ENCODE measurements at places on chromosomes 13 and 19.

DNA sequence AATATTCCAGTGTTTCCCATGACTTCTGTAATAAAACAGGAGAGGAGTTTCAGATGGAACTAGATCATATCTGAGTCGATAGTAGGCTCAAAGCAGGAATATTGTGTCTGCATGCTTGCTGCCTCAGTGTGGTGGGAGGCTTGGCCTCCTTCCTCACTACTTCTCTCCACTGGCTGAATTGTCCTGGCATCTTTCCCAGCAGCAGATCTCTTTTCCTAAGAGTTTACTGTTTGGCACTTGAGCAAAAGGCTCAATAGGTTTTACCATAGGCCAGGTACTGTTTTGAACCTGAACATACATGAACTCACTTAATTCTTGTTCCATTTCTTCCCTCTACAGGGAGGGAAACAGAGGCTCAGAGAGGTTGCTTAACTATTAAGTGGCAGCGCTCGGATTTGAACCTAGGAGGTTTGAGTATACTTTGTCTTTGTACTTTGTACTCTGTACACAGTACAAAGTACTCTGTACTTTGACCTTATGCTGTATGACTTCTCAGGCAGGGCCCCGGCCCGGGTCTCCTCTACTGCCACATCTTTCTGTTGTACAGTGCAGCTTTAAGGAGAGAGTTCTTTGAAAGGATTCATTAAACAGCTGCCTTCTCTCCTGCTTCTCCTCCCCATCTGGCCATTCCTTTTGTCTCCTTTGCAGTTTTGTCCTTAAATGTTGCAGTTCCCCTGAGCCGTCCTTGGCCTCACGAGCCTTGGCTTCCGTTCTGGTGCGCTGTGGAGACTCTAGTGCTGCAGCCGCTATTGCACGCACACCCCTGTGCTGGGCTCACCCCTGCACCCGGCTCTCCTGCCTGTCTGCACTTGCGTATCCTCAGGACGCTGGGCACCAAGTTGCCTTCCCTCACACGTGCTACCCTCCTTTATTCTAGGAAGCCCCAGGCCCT lies 8.1 kb downstream of the B3GLCT start:
- DNase-seq: no peak

GRCh38 chr19:43763473-43763939 lies 8.7 kb upstream of the SMG9 start:
- DNase-seq: no peak

DNA sequence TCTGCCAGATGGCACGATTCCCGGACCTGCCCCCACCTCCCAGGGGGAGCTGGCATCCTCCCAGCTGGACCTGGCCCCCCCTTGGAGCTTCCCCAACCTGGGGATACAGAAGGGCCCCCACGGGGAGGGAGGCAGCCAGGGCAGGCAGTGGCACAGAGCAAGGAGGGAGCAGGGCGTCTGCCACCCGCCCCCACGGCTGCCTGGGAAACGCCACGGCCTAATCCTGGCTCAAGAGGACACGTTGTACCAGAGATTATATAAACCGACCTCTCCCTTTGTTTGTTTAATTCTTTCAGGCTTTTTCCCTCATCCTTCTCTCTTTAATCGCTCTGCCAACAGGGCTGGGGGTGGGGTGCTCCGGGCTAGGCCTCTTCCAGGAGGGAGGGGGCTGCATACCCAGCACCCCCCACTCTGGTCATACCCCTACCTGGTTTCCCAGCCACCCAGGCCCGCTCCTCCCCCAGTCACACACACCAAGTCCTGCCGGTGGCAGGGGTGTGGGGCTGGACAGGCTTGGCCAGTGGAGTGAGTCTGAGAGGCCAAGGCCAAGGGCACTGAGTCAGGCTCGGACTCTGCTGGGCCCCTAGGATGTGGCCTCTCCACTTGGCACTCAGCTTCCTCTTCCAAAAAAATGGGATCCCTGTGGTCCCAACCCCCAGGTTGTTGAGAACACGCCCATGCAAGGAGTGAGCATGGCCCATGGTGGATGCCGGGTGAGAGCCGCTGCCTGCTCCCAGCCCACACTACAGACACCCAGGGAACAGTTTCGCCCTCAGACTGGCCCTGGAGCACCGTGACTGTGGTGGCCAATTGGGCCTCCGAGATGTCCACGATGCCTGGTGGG lies 29.5 kb upstream of the NFIC start:
- no peak for DNase-seq

DNA sequence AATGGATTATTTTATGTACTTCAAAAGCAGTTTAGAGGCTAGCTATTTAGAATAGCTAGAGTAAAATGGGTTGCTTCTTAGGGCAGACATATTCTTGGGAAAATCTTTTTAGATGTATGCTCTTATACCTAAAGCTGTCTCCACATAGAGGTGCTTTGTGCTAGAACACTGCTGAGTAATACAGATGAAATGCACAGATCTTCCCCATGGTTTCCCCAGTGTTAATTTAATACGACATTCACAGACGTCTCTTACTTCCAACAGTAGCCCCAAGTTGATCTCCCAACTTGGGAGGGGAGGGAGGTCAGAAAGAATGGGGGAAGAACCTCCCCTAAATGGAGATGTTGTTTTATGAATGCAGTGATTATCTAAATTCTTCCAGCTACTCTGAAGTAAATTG lies 16.9 kb downstream of the NALCN start:
- no peak for DNase-seq

DNA sequence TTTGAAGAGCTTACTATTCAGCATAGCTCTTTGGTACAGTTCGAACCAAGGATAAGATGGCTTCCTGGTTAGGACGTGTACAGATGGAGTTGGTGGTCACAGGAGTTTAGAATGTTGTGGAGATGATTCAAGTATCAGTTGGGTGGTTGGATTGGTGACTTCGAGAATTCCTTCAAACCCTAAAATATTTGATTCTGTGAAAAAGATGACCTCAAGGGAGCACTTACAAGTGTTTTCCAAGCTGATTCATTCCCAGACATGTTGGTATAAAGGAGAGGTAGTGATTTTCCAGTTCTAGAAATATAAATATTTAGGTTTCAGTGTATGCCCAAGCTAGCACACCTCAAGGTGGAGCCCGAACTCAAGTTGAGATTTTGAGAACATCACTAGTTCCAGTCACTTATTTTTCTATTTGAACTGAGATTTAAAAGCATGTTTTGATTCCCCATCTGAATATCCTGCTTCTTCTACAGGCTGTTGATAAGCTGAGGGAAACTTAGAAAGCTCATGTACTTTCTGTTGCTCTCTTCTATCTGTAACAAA lies 306.1 kb downstream of the DCT start:
- DNase-seq: no peak

GRCh38 chr13:80237646-80238045 lies 103.3 kb downstream of the SPRY2 start:
- DNase-seq: no peak

- no peak for DNase-seq
Measured at GRCh38 chr13:110816500-110816899, 98.4 kb downstream of the ANKRD10 start.

GRCh38 chr13:69288026-69288425 lies 819.6 kb upstream of the ATXN8OS start:
- DNase-seq: no peak

GRCh38 chr13:47548294-47548840 lies 452.7 kb downstream of the SUCLA2 start:
- DNase-seq: no peak

GRCh38 chr13:77620138-77620537 lies 77.3 kb upstream of the SLAIN1 start:
- DNase-seq: no peak

DNA sequence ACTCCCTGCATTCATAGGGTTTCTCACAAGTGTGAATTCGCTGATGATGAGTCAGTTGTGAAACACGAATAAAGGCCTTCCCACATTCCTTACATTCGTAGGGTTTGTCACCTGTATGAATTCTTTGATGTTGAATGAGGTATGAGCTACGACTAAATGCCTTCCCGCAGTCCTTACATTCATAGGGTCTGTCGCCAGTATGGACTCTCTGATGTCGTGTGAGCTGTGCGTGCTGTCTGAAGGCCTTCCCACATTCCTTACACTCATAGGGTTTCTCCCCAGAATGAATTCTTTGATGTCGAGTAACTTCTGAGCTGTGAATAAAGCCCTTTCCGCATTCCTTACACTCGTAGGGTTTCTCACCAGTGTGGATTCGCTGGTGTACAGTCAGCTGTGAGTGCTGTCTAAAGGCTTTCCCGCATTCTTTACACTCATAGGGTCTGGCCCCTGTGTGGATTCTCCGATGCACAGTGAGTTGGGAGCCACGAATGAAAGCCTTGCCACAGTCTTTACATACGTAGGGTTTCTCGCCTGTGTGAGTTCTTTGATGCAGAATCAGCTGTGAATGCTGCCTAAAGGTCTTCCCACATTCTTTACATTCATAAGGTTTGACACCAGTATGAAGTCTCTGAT lies 30.5 kb upstream of the COX7A1 start:
- no peak for DNase-seq

DNA sequence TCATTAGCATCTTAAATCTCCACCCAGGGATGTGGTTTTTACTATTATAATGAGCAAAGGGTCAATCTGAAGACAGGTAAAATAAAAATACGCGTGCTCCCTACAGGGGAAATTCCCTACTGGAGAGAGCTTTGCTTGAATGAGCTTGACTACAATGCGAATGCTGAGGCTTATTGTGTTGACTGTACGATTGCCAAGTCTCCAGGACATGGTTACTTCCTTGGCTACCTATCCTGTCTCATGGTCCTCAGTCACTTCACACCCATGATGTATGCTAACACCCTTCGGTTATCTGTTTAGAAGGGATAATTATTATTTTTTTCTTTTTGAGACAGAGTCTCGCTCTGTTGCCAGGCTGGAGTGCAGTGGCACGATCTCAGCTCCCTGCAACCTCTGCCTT lies 61.7 kb downstream of the ZNF627 start:
- DNase-seq: no peak

- DNase-seq: no peak
Measured at GRCh38 chr13:42040730-42041010, 7.8 kb upstream of the DGKH start.

- no peak for DNase-seq
Measured at GRCh38 chr13:50779443-50780200, 63.9 kb downstream of the DLEU7 start.

GRCh38 chr19:28196961-28197360 lies 1016.0 kb downstream of the UQCRFS1 start:
- no peak for DNase-seq

DNA sequence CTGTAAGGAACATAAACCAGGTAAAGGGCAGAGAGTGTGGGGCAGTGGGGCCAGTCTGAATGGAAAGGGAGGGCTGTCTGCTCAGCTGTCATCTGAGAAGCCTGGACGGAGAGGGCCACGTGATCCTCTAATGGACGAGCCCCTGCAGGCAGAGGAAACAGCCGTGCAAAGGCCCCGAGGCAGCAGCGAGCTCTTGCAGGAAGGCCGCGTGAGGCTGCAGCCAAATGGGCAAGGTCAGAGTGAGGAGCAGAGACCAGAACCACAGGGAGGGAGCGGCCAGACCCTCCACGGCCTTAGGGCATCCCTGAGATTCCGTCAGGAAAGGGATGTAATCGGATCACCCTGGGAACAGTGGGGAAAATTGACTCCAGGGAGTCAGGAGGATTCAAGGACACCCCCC lies 4.4 kb downstream of the LILRB4 start:
- no peak for DNase-seq

- DNase-seq: no peak
Measured at GRCh38 chr19:55660991-55661390, 6.2 kb downstream of the U2AF2 start.

- no peak for DNase-seq
Measured at GRCh38 chr13:67175836-67176459, 54.2 kb downstream of the PCDH9 start.

DNA sequence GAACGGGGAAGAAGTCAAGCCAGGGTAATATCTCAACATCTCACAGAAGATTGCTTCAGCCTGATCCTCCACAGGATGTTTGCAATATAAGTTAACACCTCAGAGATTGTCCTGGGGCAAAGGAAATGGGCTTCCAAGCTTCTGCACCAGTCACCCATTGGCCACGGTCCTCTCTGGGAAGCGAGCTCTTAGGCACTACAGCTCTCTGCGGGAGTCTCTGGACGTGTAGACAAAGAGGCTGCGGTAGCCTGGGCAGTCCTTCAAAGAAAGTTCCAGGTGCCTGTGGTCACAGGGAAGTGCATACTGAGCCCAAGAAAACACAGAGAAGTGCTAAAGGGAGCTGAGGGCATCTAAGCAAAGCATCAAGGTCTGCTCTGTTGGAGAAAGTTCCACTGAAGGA lies 805.7 kb downstream of the DIAPH3 start:
- no peak for DNase-seq

DNA sequence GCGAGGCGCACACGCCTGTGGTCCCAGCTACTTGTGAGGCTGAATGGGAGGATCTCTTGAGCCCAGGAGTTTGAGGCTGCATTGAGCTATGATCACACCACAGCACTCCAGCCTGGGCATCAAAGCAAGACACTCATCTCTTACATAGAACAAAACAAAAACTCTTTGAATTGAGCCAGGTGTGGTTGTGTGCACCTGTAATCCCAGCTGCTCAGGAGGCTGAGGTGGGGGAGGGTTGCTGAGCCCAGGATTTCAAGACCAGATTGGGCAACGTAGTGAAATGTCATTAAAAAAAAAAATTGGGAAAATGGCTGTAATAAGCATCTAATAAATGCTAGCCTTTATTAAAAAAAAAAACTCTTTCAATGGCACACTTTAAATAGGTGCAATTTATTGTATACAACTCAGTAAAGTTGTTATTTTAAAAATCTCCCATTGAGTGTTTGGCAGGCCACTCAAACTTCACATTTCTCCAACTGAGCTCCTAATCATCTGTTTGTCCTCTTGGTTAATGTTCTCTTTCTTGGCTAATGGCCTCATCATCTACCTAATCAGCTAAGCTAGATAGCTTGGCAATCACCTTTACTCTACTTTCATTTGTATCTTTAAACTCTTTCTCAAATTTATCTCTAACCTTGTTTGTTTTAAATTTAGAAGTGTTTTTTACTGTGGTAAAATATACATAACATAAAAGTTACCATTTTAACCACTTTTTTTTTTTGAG lies 28.1 kb upstream of the HMGB1 start:
- no peak for DNase-seq

GRCh38 chr19:2426611-2427428 lies 566 bp downstream of the TIMM13 start:
- peak; percentile 59 for DNase-seq

DNA sequence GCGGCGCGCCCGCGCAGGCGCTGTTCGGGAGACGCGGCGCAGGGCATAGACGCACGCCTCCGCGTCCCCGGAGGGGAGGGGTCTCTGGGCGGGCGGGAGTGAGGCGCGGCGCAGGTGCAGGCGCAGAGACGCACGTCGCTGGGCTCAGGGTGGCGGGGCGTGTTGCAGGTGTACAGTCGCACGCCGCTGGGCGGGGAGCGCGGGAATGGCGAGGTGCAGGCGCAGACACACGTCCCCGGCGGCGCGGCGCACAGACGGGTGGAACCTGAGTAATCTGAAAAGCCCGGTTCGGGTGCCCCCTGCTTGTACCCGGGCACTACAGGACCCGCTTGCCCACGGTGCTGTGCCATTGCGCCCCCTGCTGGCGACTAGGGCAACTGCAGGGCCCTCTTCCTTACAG lies 44.7 kb downstream of the PLPP2 start:
- DNase-seq: peak; percentile 49

DNA sequence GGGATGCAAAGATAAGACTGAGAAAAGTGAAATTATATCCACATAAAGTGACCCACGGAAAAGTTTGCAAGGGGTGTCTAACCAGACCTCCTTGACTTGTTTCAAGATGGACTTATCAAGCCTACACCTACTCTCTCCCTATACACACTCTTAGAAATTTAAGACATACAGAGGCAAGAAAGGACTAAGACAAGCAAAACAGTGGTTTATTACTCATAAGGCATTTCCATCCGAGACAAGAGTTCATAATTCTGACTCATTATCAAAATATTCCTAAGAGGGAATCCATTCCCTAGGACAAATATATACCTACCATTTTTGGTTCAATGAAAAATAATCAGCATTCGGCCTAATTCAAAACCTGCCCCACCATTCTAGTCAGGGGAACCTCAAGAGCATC lies 232.6 kb upstream of the GPC6 start:
- DNase-seq: no peak

All from RWPE2 (cell line).